ENCODE measurements at places on chromosomes 2 and 18. TPM values are rescaled to one million over a fixed set of nuclear protein-coding genes. Genes with fewer than 3 reads are reported as not detected.

DNA sequence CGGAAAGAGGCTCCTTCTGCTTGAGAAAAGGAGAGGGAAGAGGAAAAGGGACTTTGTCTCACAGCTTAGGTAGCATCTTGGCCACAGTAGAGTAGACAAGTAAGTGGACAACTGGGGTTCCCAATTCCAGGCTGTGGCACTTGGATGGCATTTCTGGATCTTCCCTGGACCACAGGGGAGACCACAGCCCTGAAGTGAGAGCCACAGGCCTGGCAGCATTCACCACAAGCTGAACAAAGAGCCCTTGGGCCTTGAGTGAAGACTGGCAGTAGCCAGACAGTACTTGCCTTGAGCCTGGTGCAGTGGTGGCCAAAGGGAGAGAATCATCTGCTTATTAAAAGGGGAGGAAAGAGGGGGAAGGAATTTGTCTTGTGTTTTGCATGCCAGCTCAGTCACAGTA, 226.1 kb upstream of the KLHL14 start:
- DNase-seq = no peak

DNA sequence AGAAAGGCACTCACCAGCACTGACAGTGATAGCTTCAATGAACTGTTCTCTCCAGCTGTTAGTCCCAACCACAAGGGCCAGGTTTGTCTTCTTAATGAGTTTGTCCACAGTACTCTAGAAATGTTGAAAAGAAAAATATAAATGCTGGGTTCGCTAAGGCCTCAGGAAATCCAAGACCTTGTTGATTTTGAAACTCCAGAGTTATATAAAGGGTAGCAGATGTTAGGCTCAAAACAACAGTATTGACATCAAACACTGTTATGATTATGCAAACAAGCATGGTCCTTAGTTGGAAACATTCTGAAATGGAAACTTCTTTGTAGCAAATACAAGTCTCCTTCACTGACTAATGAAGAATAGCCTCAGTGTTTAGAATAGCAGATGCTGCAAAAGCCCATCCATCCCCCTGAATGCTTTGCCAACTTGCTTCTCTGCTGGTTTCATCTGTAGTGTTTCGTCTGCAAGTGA, 291.1 kb downstream of the SLC8A1 start:
- DNase-seq = no peak

DNA sequence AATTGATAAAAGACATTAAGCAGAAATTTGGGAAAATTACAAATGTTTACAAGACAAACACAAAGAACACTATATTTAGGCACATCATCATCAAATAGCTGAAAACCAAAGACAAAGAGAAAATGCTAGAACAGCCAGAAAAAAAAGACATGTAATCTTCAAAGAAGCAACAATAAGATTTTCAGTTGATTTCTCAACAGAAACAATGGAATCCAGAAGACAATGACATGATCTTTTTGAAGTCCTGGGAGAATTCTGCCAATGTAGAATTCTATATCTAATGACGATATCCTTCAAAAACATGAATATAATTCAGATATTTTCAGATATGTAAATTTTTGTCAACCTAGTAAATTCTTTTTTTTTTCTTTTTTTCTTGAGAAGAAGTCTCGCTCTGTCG, 179.0 kb downstream of the PTPRM start:
- DNase-seq = no peak

GRCh38 chr2:70531419-70532086, 22.1 kb downstream of the TGFA start:
- no peak for DNase-seq

Gene PLB1
- total RNA-seq = 15.4 TPM

DNA sequence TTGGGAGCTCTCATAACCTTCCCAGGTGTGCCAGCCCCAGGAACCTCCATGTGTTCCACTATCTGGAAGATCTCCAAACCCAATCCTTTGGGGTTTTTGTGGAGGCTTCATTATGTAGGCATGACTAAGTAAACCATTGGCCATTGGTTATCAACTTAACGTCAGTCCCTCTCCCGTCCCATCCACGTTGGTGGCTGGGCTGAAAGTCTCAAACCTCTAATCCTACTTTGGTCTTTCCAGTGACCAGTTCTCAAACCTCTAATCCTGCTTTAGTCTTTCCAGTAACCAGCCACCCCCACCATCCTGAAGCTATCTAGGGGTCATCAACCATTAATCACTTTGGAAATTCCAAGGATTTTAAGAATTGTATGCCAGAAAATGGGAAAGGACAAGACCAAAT, 704.7 kb upstream of the TMEFF2 start:
- DNase-seq = no peak

- DNase-seq = no peak
Measured at GRCh38 chr2:207160115-207160514, 5.6 kb downstream of the KLF7 start.

- DNase-seq = no peak
Measured at GRCh38 chr2:232249096-232249495, 129.5 kb upstream of the ALPP start.

GRCh38 chr2:102051692-102052277, 60.0 kb downstream of the IL1R2 start:
- DNase-seq = no peak

DNA sequence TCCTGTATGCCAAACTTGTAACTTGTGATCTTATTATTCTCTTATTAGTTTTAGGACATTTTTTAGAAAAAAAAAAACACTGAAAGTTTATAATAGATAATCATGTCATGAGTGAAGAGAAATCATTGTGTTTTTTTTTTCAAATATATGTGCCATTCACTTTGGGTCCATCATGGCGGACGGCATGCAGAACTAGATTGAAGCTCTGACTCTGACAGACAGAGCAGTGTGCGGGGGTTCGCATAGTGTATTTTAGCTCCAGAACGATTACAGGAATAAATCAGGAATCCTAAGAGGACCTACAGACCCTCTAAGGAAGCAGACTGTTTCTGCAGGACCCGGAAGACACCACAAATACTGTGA, 484.4 kb upstream of the REG3G start:
- DNase-seq = no peak

DNA sequence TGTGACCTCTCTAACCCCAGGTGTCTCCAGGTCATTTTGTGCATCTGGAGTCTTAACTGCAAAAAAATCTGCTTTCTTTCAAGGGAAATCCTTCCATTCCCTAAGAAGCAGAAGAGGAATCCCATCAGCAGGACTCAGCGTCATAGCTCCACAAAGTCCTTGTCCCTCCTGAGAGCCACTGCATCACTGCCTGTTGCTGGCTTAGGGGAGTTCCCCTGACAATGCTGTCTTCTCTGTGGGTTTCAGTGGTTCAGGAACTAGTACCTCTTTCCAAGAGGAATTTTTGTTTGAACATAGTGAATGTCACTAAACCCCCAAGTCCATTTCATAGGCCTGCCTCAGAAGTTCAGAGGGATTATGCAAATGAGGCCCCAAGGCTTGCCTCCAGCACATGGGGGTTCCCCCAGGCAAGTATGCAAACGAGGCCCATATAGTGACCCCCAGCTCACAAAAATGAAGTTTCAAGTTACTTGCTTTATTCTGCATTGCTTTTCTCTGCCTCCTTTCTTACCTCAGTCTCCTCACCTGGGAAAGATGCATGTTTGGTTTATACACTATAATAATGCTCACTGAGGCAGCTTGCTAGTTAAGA, 513.9 kb upstream of the MEX3C start:
- no peak for DNase-seq

Gene ABCB6
- 29.5 TPM for total RNA-seq

DNA sequence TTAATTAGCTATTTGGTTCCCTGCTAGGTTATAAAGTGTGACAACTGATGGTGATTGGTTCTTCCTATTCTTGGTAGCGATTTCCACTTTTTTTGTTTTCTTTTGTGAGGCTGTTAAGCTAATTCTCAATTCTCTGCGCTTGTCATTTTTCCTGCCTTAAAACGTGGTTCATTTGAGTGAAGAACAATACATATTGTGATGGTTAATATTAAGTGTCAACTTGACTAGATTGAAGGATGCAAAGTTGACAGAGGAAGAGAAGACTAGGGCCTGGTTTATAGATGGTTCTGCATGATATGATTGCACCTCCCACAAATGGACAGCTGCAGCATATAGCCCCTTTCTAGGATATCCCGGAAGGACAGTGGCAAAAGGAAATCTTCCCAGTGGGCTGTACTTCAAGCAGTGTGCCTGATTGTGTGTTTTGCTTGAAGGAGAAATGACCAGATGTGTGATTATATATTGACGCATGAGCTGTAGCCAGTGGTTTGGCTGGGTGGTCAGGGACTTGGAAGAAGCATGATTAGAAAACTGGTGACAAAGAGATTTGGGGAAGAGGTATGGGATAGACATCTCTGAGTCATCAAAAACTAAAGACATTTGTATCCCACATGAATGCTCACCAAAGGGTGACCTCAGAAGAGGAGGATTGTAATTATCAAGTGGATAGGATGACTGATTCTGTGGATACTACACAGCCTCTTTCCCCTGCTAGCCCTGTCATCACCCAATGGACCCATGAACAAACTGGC, 39.4 kb upstream of the ZNF804A start:
- no peak for DNase-seq

Gene TSPYL6
- total RNA-seq = 0.32 TPM

DNA sequence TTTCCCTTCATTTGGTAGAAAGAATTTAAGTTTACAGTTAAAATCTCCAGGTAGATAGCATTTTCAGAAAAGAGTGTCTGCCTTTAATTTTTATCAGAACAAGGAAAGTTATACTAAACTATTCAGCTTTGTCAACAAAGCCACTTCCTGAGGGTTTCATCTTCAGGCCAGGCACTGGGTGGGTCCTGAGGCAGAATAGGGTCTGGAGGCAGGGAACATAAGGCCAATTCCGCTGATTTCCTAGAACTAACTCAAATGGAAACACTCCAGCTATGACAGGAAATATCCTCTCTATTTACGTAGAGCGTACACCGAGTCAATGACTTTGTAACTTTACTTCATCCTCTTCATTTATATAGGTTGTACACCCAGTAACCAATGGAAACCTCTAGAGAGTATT, 32.7 kb upstream of the FAM124B start:
- DNase-seq = no peak

DNA sequence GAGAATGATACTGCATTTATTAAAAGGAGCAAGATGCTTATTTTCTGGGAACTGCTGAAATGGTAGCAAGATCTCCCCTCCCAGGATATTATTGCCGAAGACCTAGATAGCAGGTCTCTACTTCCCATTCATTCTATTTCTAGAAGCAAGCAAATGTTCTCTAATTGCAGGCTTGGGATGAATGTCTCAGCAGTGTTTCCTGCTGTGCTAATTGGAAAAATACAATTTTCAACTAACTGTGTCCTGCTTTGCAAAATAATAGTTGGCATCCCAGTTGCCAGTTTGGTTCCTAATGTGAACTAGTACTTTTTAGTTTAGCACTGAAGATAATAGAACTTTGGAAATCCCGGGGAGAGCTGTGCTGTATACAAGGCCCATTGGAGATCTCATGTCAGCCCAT, 26.1 kb downstream of the SLC20A1 start:
- DNase-seq = no peak

DNA sequence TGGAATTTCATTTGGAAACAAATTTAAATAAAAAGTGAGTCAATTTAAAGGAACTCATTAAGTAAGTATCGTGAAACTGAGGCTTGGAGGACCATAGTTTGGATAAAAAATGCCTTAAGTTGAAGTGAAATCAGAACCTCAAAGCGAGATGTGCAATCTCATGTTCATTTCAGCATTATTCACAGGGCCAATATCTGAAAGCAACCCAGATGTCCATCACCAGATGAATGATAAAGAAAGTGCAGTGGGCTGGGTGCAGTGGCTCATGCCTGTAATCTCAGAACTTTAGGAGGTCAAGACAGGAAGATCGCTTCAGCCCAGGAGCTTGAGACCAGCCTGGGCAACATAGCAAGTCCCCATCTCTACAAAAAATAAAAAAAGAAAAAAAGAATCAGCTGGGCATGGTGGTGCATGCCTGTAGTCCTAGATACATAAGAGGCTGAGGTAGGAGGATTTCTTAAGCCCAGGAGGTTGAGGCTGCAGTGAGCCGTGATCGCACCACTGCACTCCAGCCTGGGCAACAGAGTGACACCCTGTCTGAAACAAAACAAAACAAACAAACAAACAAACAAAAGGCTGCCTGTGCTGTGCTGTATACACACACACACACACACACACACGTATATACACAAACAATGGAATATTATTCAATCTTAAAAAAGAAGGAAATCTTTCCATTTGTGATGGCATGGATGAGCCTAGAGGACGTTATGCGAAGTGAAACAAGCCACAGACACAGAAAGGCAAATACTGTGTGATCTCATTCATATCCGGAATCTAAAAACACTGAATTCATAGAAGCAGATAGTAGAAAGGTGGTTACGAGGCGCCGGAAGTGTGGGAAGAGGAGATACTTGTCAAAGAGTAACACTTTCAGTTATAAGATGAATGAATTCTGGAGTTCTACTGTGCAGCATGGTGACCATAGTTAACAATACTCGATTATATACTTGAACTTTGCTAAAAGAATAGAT, 14.5 kb downstream of the SH3RF3 start:
- no peak for DNase-seq

GRCh38 chr2:64062840-64063239, 43.6 kb upstream of the VPS54 start:
- DNase-seq = no peak

All from omental fat pad (tissue), 4 donors.